Inflammatory macrophage treated with lipopolysaccharide for 4 hours (primary cell): ENCODE measurements at places on chromosomes 13 and 19.

GRCh38 chr13:88675347-88675996, 1004.3 kb downstream of the SLITRK5 start:
- DNase-seq: no peak

GRCh38 chr13:54879036-54879435, 1850.4 kb downstream of the OLFM4 start:
- no peak for DNase-seq

GRCh38 chr13:72556945-72557344, 170.5 kb downstream of the MZT1 start:
- no peak for DNase-seq

- DNase-seq: no peak
Observed at GRCh38 chr13:28117689-28118377, 17.5 kb upstream of the FLT3 start.

DNA sequence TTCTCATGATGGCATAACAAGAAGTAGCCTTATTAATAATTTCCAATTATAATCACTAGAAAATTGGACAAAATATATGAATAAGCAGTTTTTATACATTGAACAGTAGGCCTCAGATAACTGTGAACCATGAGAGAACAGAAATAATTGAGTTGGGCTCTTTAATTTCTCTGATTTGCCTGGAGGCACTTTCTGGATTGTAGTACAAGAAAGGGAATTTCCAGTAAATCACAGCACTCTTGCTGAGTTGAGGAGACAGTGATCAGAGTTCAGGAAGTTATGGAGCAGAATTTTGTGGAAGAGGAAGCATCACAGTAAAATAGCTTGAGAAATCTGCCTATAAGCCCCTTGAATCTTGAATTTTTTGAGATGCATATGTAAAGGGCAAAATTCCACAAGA, 216.2 kb downstream of the MAB21L1 start:
- DNase-seq: no peak

- no peak for DNase-seq
Observed at GRCh38 chr13:63291701-63292100, 1876.1 kb upstream of the PCDH20 start.

GRCh38 chr19:50433201-50434180, 799 bp downstream of the MYBPC2 start:
- DNase-seq: no peak

DNA sequence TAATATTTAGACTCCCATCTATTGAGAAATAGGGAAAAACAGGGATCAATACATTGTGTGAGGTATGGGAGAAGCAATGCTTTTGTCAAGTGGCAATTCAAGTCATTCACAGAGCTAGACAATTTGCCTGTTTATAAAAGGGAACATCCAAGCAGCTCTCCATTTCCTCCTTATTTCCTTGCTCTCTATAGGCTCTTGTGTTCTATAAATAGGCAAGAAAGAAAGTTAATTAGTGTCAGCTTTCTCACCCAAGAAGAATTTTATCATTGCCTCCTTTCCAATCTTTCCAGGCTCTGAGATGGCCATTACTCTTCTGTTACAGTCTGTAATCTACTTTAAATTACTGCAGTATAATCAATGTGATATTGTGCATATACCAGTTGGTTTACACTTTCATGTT, 199.9 kb downstream of the LHFPL6 start:
- DNase-seq: no peak

- no peak for DNase-seq
Observed at GRCh38 chr19:41401483-41401882, 3.9 kb downstream of the BCKDHA start.

GRCh38 chr19:40659116-40659515, 31.3 kb downstream of the NUMBL start:
- DNase-seq: no peak

DNA sequence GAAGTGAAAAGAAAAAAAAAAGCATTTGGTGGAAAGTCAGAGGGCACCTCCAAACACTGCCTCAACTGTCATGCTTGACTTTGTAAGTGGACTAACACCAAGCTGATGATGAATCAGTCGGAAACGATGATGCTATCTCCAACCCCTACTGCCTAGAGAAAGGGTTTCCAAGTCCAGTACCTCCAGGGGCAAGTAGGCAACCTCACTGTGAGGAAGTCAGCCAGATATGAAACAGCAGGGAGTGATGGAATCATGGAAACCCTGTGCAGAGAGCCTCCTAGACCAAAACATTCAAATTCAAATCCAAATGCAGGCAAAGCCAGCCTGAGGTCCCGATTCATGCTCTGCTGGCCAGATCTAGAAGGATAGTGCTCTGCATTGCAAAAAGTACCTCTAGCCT, 100.9 kb upstream of the SERP2 start:
- DNase-seq: peak; percentile 58

DNA sequence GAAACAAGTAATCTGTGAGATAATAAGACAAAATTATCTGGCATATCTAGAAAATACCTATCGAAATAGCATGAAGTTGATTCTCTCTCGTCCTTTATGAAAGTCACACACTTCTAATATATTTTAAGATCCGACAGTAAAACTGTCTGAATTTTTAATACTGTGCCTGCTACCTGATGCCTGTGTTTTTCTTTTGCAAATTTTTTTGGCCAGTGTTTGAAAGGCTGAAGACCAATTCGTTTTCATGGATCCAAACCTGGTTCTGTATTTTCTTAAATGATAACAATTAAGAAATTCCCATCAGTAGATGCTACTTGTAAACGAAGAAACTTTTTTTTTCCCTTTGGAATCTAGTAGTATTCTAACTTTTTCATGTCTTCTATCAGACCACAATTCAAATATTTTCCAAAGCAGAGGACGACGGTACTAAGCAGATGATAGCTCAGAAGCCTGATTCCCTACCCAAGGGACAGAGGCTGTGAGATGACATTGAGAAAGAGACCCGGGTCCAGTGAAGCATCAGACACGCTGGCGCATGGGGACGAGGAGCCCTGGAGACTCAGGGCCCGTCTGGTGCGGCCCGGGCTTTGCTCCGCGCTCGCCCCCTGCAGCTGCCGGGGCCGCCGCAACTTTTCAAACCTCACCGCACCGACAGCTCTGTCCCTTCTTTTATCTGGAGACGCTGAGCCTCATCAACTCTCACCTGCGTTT, 49.5 kb upstream of the PABPC3 start:
- no peak for DNase-seq

DNA sequence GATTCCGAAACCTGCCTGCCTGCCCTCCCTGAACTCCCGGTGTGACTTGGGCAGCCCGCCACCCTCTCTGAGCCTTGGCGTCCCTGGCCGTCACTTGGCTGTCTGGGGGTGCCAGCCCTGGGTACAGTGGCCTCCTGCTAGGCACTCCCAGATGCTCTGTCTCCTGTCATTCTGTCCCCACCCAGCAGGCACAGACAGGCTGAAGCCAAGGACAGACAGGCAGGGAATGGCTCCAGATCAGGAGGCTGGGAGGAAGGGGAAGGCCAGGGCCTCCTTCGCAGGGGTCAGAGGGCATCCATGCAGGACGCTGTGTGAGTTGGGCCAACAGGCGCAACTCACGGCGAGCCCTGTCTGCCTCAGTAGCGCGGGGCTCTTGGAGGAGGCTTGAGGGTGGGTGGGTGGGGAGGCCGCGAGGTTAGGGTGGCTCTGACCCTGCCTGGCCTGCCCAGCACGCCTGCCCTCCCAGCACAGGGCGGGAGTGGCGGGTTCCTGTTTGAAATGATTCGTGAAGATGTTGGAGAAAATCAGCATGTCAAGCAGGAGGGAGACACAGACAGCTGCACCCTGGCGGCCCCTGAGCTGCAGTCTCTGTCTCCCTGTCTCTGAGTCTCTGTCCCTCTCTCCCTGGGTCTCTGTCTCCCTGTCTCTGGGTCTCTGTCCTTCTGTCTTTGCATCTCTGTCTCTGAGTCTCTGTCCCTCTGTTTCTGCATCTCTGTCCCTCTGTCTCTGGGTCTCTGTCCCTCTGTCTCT, 19.7 kb downstream of the KLHL26 start:
- DNase-seq: no peak

DNA sequence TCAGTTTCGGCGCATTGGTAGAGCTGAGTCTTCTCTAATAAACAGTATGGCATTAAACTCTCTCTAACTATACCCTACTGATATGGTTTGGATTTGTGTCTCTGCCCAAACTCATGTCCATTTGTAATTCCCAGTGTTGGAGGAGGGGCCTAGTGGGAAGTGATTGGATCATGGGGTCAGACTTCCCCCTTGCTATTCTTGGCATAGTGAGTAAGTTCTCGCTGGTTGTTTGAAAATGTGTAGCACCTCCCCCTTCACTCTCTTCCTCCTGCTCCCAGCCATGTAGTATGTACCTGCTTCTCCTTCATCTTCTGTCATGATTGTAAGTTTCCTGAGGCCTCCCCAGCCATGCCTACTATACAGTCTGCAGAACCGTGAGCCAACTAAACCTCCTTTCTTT, 682.7 kb upstream of the ARGLU1 start:
- no peak for DNase-seq

DNA sequence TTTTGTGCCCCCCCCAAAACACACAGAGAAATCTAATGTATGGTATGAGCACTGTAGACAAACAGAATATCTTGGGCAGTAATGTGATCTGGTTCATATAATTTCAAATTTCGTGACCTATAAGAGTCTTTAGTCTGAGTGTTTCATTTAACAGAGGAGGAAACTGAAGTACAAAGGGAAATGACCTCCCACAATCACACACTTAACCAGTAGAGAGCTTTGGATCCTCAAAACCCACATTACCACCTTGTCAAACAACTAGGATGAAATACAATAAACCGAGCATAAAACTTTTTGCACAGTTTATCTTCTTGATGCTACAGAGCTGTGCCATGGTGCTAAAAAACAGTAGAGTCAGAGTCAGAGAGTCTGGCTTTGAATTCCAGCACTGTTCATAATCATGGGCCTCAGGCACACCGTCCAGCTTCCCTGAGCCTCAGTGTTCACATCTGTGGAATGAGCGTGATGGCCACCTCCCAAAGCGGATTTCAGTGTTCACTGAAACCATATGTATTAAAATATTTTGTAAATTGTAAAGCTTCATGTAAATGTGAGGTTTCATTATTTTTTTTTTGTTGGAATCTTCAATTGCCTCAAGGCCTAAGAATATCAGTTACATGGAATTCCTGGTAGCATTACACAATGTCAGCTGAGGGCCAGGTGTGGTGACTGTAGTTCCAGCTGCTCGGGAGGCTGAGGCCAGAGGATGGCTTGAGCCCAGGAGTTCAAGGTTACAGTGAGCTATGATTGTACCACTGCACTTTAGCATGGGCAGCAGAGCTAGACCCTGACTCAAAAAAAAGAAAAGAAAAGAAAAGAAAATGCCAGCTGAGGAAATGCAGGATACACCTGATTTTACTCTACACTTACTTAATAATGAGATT, 126.4 kb upstream of the FRY start:
- DNase-seq: no peak
